ENCODE measurements at places on chromosomes 12 and 14.

DNA sequence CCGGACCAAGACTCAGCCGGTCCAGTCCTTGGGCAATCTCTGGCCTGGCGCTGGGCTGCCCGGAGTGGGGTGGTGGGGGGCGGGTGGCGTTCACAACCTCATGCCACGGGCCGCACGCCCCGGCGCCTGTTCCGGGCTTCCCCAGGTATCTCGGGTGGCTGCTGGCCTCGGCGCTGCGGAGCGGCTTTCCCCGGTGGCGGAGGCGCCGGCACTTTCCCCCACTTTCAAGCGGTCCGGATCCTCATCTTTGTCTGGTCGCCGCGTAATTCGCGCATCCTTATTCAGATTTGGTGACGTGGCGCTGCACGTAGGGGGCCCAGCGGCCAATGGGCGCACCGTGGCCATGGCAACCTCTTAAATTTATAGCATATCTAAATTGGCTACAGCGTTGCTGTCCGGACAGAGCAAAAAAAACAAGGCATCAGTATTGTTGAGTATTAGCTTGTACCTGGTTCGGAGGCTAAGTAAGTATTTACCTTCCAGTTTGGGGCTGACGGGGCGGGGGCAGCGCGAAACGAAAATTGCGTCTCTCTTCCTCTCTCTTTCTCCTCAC lies at the start of gene LHX5:
Gene LHX5, minus strand, starts transcription at position 253 of the 553 bp plus-strand sequence. CDS start 373 bp downstream, outside the sequence.
- DNase-seq: no peak

GRCh38 chr12:107308310-107308709 lies 215.0 kb upstream of the CRY1 start:
- DNase-seq: no peak

- peak; percentile 68 for DNase-seq
Observed at GRCh38 chr12:106223485-106224354, 24.1 kb downstream of the CKAP4 start.

GRCh38 chr12:130559806-130560205 lies 156.3 kb downstream of the RIMBP2 start:
- DNase-seq: no peak

DNA sequence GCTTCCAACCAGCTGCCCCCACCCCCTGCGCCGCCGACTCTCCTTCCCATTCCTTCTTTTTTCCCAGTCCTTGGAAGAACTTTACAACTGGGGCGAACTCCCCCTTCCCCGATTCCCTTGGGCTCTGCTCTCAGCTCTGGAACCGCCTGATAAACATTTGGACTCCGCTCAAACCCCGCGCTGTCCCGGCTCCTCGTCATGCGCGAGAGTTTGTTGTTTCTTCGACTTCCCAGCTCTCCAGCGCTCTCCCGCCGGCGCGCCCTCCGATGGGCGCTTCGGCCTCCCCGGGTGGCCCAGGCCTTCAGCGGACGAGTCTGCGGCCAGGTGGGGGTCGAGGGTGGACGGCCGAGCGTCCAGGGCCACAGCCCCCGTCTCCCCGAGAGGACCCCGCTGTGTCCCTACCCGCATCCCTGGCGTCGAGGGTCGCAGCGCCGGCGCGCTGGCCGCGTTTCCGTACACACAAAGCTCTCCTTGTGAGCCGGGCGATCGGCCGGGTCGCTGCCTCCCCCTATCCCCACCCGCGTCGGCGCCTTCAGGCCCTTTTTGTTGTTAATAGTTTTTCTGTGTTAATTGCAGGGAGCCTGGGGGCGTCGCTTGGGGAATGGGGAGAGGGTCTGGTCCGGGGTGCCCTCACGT lies 847 bp downstream of the MMP14 start:
- no peak for DNase-seq

GRCh38 chr12:128969480-128970055 lies 116.3 kb downstream of the GLT1D1 start:
- no peak for DNase-seq

- no peak for DNase-seq
Observed at GRCh38 chr14:31278883-31279282, 71.3 kb upstream of the HECTD1 start.

DNA sequence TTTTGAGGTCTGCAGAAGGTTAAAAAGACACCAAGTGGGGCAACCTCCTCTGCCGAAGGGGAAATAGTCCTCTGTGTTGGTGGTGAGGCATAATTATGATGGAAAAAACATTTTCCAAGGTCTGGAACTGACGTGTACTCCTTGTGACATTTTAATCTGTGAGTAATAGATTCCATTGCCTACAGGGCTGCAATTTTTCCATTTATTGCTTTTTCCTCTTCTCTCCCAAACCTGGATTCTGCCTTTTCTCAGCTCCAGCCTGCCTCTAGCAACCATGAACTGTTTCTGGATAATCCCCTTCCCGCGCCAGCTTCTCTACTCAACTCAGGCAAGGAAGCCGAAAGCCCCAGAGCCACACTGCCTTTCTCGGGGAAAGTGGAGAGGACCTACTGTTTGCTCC lies 230.1 kb upstream of the PLXNC1 start:
- no peak for DNase-seq

- DNase-seq: no peak
Observed at GRCh38 chr12:46449856-46450255, 77.3 kb upstream of the SLC38A2 start.
